ENCODE measurements at places on chromosomes 2 and 18. TPM values are rescaled to one million over a fixed set of nuclear protein-coding genes. Genes with fewer than 3 reads are reported as not detected.

LYPD6B gene
- total RNA-seq: 1.1 TPM

DNA sequence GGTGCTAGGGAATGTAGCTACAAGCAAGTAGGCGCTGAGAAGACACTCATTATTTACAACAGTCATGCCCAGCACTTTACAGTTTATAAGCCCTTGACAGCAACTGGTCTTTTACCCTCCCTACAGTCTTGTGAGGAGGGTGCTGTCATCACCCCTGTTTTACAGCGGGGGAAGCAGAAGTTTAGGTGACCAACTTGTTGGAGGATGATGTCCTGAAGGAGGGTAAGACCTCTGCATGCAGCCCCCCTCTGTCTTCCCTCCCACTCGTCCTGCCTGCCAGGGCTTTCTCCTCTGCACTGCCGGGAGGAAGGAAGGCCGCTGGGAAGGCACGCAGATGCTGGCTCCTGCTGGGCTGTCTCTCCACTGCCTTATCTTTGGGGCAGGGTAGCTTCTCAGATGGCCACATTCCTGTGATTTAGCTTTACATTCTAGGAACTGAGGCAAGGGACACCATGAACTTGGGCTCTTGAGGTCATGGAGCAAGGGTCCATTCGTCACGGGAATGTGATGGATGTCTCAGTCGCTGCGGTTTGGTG, 972 bp downstream of the IL1R1 start:
- DNase-seq: no peak

- peak; percentile 31 for DNase-seq
These were observed 210.3 kb upstream of the RBMS1 start for GRCh38 chr2:160703648-160704585.

- DNase-seq: no peak
These were observed 303.8 kb upstream of the KLHL14 start for GRCh38 chr18:33076601-33077000.

DNA sequence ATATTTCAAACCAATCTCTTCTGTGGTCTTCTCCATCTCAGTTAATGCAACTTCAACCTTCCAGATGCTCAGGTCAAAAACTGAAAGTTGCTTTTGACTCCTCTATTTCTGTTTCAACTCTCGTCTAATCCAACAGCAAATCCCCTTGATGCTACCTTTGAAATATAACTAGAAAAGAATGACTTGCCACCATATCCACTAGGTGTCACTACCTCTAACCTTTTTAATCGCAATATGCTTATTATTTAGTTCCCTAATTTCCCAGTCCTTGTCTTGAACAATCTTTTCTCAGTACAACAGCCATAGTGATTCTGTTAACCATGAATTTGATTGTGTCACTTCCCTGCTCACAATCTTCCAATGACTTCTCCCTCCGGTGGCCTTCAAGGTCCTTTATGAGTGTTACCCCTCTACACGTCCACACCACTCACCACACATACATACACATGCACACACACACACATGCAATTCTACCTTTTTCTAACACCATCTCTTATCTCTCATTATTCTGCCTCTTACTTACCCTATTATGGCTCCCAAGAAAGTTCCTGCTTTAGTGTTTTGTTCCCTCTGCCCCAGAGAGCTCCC, 245.5 kb upstream of the KCNJ3 start:
- DNase-seq: no peak

CIDEA gene
- 0.58 TPM for total RNA-seq

DNA sequence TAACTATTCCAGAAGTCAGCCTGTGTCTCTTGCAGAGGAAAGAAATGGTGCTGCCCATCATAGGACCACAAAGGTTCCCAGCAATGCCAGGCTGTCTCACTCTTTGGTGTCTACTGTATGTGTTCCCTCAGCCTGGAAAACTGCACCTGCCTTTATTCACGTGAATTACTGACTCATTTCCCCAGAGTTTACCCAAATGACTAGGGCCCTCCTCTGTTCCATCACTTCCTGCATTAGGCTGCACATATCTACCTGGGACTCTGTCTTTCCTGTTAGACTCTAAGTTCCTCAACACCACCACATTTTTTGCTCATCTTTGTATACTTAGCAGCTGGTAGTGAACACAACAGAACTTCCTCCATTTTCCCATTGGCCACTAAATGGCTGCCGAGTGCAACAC, 188.3 kb downstream of the FHOD3 start:
- no peak for DNase-seq

CD302 gene
- 16.0 TPM for total RNA-seq

- DNase-seq: no peak
These were observed 1251.6 kb upstream of the ZEB2 start for GRCh38 chr2:145771525-145771924.

- DNase-seq: peak; percentile 82
These were observed 680 bp downstream of the CTDSP1 start for GRCh38 chr2:218400167-218400929.
